ENCODE measurements at places on chromosomes 12 and 14.

DNA sequence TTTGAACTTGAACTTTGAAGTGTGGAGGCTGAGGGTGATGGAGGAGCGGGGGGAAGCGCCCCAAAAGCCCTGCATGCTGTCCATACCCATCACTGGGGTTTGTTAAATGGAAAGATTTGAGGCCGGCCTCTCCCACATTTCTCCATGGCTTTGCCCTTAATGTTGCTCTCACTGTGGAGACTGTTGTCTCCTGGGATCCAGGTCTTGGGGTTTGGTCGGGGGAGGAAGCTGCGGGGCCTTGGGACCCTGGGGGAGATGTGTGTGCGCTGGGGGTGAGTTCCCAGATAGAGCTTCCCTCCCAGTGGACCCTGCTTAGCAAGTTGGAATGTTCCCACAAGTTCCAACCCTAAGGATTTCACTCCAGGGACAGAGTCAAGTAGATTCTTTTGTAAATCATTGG lies 28.0 kb upstream of the LRTM2 start:
- DNase-seq: no peak

- DNase-seq: no peak
Measured at GRCh38 chr14:44771496-44771895, 190.3 kb downstream of the KLHL28 start.

- no peak for DNase-seq
Measured at GRCh38 chr14:104870368-104871144, 5.5 kb downstream of the CEP170B start.

GRCh38 chr14:62954165-62954564 lies 91.1 kb downstream of the KCNH5 start:
- no peak for DNase-seq

- peak; percentile 62 for DNase-seq
Measured at GRCh38 chr12:65152596-65152995, 16.8 kb upstream of the LEMD3 start.

DNA sequence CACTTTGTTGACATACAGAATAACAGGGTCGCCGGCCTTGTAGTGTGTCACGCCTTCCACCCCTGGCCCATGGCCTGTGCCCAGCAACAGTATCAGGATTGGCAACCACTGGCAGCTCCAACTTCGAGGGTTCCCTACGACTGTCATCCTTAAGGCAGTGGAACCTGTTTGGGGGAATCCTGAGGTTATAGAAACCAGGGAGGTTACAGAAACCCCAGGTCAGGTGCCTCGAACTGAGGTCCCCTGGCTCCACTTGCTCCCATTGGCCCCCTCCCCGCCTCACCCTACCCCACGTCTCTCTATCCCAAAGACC lies 412 bp downstream of the TM9SF1 start:
- DNase-seq: no peak

DNA sequence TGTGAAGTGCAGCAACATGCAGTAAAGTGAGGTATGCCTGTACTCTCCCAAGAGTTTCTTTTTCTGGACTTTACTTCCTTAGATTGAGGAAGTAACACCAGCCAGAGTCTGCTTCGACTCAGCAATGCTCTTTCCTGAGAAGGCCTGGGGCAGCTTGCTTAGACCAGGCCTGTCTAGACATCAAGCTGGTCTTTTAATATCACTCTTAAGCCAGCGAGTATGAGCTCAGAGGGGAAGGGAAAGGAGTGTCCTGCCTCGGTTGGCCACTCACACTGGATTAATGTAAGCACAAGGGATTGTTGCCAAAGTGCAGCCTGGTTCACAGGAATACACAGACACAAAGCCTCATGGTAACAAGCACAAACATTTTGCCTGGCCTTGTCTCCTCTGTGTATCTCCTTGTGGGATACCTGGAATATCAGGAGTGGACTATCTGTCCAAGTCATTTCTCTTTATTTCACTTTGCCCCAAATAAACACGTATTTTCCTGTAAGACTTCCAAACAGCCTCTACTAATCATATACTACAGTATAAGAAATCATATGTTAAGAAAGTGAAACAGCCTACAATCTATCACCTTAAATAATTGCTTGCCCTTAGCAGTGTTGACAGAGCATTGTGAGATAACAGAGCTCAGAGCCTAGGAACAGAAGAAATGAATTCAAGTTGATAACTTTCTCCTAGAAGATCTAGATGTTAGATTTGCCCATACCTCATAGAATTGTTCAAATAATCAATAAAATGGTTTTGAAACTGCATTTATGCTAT lies 121.2 kb upstream of the DAAM1 start:
- no peak for DNase-seq

DNA sequence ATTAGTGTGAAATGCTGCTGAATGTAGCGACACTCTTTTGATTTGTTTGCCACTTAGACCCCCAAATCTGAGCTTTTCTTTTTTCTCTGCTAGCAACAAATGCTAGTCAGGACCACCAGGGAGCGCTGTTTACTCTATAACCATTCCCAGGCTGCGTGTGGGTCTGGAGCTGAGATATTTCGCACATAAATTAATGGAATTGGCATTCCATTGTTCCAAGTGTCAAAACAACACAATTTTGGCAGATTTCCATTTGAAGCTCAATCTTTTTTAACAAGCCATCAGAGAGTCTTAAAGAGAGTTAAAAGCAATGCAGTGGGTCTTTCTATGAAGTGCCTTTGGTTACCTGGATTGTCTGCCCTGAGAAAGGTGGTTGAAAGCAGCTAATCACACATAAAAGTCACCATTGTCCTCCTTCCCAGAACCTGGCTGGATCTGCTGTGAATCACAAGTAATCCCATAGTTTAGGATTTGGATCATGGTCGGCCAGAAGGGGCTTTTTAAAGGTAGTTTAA lies 7.4 kb upstream of the TMEM132C start:
- DNase-seq: no peak

- DNase-seq: no peak
Measured at GRCh38 chr14:53767566-53767965, 189.1 kb downstream of the BMP4 start.

GRCh38 chr12:64639466-64639865 lies 29.2 kb downstream of the RASSF3 start:
- DNase-seq: no peak

DNA sequence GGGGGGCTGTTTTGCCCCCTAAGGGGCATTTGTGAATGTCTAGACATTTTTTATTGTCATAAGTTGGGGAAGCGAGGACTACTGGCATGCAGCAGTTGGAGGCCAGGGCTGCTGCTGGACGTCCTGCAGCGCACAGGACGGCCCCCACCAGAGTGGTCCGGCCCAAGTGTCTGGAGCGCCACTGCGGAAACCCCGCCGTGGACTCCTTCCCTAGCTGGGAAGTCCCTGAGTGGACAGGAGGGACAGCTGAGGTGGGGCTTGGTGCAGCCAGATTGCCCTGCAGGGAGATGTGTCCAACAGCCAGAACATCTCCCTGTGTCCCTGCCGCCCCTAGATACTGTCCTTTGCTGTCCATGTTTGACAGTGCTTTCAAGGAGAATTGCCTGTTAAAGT lies 5.5 kb downstream of the CKB start:
- no peak for DNase-seq

GRCh38 chr14:105760691-105761344 lies 234.4 kb downstream of the TMEM121 start:
- DNase-seq: no peak

DNA sequence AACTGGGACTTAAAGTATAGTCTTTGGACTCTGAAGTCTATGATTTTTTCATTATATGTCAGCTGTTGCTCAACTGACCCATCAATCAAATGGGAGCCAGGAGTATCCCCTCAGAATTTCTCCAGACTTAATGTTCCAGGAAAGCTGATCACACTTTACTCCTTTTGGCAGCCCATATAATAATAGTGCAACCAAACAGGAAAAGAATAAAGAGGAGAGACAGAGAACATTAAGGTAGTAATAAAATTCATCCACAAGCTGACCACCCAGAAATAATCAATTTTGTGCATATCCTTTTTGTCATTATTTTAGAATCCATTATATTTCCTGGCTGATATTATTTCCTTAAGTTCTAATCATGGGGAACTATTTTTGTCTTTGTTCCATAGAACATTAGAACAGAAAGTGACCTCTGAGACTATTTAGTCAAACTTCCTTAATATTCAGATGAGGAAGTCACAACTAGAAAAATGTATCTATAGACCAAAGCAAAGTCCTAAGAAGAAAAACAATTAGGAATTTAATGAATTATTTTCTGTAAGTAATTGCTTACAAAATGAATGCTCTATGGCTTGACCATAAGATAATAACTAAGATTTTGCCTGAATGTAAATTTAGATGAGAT lies 238.1 kb upstream of the SEL1L start:
- DNase-seq: no peak

DNA sequence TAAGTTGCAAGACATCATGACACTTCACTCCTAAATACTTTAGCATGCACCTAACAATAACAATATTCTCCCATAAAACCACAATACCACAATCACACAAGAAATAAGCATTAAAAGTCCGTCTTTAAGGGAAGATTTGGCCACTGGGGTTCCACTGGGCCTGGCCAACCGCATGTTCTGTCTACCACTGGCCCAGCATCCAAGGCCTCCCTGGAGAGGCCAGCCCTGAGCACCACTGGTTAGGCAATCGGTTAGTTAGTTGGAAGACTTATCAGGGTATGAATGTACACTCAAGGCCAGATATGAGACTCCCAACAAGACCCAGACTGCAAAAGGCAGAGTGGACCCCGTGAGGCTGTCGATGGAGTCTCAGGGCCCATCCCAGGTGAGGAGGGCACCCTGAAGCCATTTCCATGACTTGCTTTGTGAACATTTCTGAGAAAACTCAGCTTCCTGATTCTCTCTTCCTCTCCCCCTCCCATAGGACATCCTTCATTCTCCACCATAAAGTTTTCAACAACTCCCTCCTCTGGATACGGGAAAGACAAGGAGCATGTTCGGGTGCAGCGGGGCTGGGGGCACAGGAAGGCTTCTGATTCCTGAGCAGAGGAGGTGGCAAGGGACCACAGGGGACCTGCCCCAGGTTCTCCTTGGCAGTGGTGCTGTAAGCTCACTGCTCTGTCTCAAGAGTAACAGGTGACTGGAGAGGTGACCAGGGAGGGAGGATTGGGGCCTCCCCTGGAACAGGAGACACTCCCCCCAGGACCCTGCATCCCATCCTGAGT lies 5.9 kb downstream of the PXN start:
- DNase-seq: peak; percentile 85

DNA sequence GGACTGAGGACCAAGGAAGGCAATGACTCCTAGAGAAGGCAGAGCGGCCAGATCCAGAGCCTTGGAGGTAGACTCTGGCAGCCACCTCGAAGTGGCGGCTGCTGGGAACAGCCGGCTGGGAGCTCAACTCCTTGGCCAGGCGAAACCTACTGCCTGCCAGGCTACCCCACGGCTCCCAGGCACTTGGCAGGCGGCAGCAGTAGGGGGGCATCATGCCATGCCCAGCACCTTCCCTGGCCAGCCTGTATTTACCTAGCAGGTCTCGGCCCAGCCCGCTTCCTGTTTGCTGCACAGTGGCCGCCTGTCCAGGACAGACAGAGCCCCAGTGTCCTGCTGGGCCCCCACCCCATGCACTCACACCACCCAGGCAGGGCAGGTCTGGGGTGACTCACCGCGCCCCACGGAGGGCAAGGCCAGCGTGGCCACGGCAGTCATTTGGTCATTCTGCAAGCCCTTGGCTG lies 10.2 kb downstream of the TRPV4 start:
- no peak for DNase-seq

DNA sequence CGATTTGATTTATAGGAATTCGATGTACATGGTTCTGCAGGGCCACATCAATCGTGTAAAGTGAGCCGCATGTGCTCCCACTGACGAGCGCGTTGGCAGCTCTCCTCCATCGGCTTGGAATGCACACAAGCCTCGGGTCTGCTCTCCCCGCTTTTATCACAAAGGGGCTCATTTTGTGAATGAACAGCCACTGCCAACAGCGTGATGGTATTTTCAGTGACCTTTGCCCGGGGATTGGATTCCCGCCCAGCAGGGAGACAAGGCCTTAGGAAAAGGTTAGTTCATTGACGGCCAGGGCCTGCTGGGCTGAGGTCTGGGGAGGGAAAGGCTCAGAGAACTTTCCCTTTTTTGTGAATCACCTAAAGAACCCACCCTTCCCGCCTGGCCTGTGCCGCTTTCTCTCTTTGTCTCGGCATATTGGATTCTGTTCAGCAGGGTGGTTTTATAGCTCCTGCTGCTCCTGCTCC lies 232.1 kb downstream of the MSRB3 start:
- DNase-seq: no peak

DNA sequence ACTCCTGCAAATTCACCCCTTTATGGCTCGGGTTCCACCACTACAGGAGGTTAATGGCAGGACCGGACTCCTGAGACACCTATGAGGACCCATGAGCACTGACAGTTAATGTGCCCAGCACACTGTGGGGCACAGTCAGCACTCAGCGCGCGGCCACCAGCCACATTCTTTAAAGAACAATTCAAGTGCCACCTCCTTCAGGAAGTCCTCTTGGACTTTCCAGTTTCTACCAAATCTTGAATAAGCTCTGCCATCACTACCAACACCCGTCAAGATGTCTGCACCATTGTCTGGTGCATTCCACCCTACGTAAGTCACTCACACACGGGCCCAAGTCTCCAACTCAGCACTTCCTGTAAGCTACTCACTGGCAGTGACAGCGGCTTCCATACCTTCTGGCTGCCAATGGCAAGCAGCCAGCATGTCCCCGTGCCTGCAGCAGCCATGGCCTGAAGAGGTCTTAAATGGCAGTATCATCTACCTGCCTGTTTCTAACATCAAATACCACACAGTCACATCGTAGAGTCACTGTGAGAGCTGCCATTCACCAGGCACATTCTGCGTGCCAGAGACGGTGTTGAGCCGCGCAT lies 48.5 kb downstream of the CDC42BPB start:
- peak; percentile 57 for DNase-seq

- DNase-seq: no peak
Measured at GRCh38 chr12:47735649-47736048, 10.4 kb upstream of the ENDOU start.

All from AG10803 (cell line).